ENCODE measurements at places on chromosomes 11 and 22.

GRCh38 chr11:25317216-25317615 lies 820.4 kb downstream of the LUZP2 start:
- no peak for DNase-seq

DNA sequence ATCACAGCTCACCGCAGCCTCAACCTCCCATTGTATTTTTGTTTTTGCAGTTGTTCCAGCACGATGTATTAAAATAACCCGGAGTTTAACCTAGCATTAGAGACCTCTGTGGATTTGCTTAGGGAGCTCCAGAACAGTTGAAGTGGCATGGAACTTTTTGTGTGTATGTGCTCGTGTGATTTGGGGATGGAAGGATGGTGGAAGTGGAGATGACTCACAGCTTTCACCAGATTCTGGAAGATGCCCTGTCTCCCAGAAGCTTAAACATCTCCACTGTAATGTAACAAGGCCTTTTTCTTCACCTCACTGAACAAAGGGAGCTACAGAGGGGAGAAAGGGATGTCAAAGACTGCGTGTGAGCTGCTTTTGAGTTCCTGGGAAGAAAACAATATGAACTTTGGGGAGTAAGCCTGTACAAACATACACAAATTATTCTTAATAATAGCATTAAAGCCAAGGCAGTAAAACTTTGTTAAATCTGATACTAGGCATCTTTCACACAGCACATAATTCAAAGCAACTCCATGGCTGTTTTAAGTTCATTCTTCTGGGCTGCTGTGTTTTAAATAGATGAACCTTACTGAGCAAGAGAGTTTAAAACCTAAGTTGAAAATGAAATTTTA lies 226.4 kb downstream of the ADAMTS15 start:
- peak; percentile 68 for DNase-seq

- no peak for DNase-seq
These were observed 10.5 kb downstream of the SCN4B start for GRCh38 chr11:118142081-118142480.

- no peak for DNase-seq
These were observed 11.0 kb upstream of the TSSC4 start for GRCh38 chr11:2389377-2390026.

- DNase-seq: no peak
These were observed 269.1 kb downstream of the TBC1D22A start for GRCh38 chr22:47031628-47031915.

DNA sequence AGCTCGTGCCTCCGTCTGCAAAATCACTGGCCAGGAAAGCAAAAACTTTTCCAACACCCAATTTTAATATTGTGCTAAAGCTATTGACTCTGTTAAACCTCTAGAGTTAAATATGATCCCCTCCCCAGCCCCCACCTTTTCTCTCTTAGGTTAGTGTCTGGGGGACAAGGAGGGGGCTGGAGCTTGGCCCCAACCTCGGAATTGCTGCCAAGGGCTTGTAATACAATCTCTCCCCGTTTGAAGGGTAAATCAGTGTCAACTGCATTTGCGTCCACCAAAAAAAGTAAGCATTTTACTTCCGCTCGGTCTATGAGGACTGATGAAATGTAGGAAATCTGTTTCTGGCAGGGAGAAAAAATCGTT lies at the start of gene GAS2:
GAS2 (plus strand) TSS at position 287 of the 363 bp plus-strand sequence. CDS start 8,259 bp downstream, outside the sequence.
- peak; percentile 41 for DNase-seq

GRCh38 chr11:103340956-103341355 lies 231.7 kb downstream of the DYNC2H1 start:
- DNase-seq: no peak

GRCh38 chr11:30960387-30960992 lies 374.3 kb upstream of the MPPED2 start:
- DNase-seq: no peak

GRCh38 chr11:93819966-93820695 lies 30.3 kb downstream of the VSTM5 start:
- no peak for DNase-seq

GRCh38 chr11:99281331-99281730 lies 260.6 kb downstream of the CNTN5 start:
- DNase-seq: no peak

GRCh38 chr11:61897387-61898246 lies 6.3 kb upstream of the FADS3 start:
- peak; percentile 66 for DNase-seq

GRCh38 chr11:2524446-2525165 lies 79.8 kb downstream of the KCNQ1 start:
- no peak for DNase-seq

DNA sequence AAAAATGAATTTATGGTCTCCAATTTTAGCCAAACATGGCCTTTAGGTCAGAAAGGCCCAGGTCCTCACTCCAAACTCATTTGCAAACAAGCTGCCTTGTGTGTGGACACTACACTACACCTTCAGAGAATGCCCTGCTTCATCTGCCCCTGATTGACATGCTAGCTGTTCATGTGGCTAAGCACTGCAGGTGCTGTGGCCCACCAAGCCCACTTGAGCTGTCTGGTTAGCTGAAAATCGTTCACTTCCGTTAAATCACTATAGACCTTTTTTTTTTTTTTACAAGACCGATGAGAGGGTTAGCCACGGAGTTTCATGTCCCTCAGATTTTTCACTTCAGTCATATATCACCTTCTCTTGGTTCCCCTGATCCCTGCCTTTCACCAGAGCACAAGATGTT lies 39.3 kb downstream of the NF2 start:
- no peak for DNase-seq

DNA sequence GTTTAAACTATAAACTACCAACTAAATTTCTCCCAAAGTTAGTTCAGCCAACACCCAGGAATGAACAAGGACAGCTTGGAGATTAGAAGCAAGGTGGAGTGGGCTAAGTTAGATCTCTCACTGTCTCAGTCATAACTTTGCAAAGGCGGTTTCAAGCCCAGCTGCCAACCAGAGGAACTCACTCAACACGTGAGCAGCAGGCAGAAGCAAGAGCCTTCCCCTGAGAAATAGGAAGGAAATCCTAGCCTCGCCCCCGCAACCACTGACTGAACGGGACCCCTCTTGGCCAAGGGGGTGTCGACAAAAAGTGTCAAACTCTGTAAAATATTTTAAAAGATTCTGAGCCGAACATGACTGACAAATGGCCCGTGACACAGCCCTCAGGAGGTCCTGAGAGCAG lies 4.4 kb upstream of the KRTAP5-9 start:
- DNase-seq: no peak

DNA sequence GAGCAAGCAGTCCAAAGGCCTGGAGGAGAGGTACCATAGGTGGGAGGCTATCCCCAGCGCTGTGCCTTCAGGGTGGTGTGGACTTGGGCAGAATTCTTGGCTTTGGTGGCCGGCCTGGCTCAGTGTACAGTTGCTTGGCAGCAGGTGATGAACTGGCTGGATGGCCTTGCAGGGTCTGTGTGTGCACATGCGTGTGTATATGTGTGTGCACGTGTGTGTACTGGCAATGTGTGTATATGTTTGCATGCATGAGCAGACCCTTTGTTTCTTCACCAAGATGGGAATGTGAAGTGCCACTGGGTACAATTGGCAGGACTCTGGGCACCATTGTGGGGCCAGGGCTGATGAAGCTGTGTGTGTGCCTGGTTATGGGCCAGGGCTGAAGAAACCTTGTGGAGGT lies 53.0 kb downstream of the CEP164 start:
- DNase-seq: no peak

DNA sequence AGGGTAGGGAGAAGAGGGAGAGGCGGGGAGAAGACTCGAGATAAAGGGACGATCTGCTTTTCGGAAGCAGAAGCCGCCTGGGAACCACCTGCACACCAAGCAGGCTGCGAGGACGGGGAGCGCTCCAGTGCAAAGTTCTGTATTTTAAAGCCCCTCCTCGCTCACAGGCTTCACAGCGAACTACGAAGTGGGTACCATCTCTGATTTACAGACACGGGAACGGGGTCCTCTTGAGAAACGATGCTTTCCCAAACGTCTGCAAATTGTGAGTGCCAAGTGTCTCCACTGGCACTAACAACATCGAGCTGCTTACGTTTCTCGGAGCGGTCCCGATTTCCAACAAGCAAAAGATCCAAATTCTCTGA lies 700 bp upstream of the STX3 start:
- no peak for DNase-seq

- no peak for DNase-seq
These were observed 5.9 kb downstream of the PTPRJ start for GRCh38 chr11:47986219-47986618.

DNA sequence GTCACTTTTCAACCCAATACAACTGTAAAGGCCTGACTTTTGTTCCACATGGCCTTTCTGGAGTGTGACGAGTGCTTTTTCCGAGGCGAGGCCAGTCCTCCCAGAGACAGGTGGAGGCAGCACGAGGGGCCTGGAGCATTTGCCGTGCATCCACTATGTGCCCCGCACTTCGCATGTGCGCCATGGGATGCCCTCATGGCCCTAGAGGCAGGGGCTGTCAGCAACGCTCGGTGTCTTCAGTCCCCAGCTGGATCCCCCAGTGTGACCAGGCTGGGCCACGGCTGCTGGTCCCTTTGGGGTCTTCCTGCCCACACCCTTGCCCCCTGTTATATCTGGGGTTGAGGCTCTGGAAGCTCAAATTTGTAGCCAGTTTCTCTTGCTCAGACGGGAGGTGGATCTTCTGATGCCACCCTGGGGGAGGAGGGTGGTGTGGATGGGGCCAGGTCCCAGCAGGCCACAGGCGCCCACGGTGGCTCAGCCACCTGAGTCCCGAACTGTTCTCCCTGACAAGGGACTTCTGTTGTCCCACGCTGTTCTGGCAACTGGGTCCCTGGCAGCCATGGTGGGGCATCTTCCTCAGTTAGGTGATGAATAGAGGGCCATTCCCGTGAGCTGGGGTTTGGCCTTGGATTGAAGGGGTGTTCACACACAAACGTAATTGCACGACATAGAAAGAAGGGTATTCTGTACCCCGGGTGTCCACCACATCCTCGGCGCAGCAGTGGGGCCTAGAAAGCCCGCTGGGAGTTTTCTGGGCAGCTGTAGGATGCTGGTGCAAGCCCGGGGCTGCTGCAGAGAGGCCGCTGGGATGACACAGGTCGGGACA lies 100.9 kb downstream of the CTTN start:
- no peak for DNase-seq

DNA sequence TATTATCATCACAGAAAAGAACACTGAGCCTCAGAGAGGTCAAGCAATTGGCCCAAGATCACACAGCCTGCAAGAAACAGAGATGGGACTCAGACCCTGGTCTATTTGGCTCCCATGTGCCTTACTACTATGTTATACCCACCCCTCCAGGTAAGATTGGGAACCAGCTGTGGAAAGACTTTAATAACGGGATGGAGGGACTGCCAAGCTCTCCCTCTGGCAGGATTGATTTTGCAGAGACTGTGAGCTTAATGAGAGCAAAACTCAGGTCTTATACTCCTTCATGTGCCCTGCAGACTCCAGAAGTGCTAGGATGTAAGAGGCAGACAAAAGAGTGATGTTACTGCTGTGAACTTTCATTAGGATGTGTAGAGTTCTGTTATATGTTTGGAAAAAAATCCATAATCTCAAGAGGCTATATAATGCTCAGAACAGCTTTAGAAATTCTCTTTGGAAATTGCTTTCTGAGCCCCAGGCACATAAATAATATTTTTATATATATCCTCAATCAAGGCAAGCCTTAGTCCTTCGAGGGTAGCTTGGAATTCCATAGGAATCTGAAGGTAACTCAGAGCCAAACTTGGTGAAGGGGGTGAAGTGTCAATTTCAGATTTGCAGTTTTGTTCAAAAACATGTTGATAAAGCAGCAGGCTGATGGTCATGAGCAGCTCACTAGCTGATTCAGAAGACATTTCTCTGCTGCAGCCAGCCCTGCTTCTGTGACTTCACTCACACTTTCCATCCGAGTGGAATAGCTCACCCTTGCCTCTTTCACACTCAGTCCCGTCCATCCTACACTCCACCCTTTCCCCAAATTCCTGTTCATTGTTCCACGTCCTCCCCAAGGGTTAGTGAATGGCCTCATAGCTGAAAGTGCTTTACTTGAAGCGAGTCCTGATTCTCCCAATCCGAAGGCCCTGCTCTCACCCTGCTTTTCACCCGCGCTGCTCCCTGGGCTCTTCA lies 188.8 kb downstream of the SNX19 start:
- DNase-seq: no peak

GRCh38 chr11:47003180-47003877 lies 66.8 kb downstream of the CSTPP1 start:
- DNase-seq: no peak

DNA sequence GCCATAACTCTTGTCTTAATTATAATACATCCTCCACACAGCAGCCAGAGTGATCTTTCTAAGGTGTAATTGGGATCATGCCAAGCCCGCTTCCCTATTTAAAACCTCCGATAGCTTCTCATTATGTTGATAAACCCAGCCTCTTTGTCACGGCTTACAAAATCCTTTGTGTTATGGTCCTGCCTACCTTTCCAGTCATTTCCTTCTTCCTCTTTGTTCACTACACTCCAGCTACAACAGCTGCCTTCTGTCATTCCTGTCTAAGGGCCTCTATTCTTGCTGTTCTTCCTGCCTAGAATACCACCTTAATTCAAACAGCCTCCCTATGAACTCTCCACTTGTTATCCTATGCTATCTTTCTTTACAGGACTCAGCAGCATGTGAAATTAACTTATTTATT lies 70.6 kb upstream of the CAPRIN1 start:
- DNase-seq: peak; percentile 42
